Activated CD4-positive, alpha-beta T cell treated with anti-CD3 and anti-CD28 coated beads, Interleukin-2, amount 50 U/mL, for 1 hour (primary cell): ENCODE measurements at places on chromosomes 2 and 18.

- no peak for DNase-seq
These were observed 43.5 kb downstream of the CRIM1 start for GRCh38 chr2:36399050-36399449.

GRCh38 chr2:115248066-115248465 is 805.6 kb downstream of the DPP10 start:
- no peak for DNase-seq

GRCh38 chr2:60478660-60479059 is 74.8 kb downstream of the BCL11A start:
- no peak for DNase-seq

GRCh38 chr18:42289526-42289925 is 334.5 kb downstream of the PIK3C3 start:
- no peak for DNase-seq

DNA sequence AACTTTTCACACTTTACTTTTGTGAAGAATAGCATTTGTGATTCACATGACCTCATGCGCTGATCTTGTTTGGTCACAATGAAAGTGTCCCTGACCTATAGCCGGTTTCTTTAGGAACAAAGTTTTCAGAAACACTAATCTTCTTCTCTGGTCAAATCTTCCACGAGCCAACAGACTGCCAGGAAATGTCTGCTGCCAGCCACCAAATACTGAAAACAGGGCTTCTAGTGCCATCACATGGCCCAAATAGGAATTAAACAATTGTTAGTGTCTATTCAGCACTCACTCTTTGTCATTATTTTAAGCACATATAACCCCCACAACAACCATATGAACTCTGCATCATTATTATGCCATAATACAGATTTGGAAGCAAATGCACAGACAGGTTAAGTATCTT is 286.5 kb upstream of the SYT4 start:
- no peak for DNase-seq

DNA sequence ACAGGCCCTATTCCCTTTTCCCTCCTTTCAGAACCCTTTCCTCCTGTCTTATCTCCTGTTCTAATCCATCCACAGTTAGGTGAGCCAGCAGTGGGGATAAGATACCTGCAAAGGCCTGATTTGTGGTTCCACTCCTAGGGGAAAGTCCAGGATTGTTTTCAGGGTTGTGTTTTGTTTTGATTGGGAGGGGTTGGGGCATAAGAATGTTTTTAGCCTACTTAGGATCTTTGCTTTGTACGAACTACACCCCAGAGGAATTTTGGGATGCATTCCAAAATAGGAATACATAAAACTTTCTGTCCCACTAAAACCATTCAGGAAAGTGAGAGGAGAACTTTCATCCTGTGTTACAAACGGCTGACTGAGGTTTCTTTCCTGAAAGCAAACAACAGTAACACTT is 150.8 kb upstream of the PGAP1 start:
- no peak for DNase-seq

- DNase-seq = no peak
These were observed 3.2 kb downstream of the TRAK2 start for GRCh38 chr2:201448061-201448460.

GRCh38 chr2:132439703-132440398 is 23.2 kb downstream of the GPR39 start:
- no peak for DNase-seq

GRCh38 chr18:50131591-50131990 is 63.4 kb downstream of the MYO5B start:
- no peak for DNase-seq
